Endodermal cell (in vitro differentiated cells): ENCODE measurements at places on chromosomes 4 and X. TPM values are rescaled to one million over a fixed set of nuclear protein-coding genes. Genes with fewer than 3 reads are reported as not detected.

ALB gene
- 3.5 to 4.3 TPM (median 3.6 TPM) in 3 replicates for total RNA-seq

ADH7 gene
- not detected in 3 replicates for total RNA-seq

SPANXN1 gene
- not detected in 2 replicates for total RNA-seq

DNA sequence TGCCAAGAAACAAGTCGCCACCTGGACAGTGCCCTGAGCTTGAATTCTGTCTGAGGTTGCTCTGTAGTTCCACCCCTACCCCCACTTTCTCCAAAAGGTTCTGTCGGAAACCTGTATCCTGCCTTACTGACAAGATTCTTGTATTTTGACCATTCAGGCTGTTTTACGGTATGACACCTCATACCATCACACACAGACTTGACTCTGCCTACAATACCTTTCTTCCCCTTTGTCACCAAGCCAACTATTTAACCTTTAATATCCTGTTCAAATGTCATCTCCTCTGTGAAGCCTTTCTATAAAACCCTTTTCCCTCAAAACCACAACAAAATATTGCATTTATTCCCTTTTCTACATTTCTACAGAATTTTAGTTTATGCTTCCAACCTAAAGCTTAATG, 161.9 kb downstream of the VSIG4 start:
- no peaks in the 10 kb centered on the region for H3K4me1 ChIP-seq
- H3K27me3 ChIP-seq, result peaks cover under 1% of the 10 kb centered on the region
- no peak overlapping the region for H3K27ac ChIP-seq
- no peak overlapping the region for H3K4me3 ChIP-seq
- no peaks in the 10 kb centered on the region for H3K36me3 ChIP-seq
- no peak for DNase-seq

DNA sequence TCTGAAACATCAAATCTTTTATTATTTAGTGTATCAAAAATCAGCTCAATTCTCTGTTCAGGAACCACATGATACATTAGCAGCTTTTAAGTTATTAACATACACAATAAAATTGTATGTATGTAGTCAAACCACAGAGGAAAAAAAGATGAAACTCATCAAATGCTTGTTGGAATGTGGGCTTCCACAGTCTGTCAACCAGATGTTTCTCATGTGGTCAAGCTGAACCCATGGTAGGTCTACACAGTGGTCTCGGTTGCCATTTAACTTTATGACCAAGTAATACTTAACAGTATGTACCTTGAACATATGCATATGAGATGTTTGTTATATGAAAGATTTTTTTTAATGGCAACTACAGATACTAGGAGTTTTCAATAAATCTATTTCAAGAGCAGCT, 427.8 kb downstream of the IL15 start:
- no peaks in the 10 kb centered on the region for H3K27me3 ChIP-seq
- no peak for DNase-seq
- H3K4me3 ChIP-seq, result no peak overlapping the region
- H3K4me1 ChIP-seq, result no peaks in the 10 kb centered on the region

- H3K4me1 ChIP-seq, result no peaks in the 10 kb centered on the region
- no peaks in the 10 kb centered on the region for H3K36me3 ChIP-seq
- no peak overlapping the region for H3K27ac ChIP-seq
- no peaks in the 10 kb centered on the region for H3K27me3 ChIP-seq
Measured at GRCh38 chrX:1295550-1295949, 26.9 kb downstream of the CSF2RA start.
